ENCODE measurements at places on chromosomes 2 and 18.

GRCh38 chr2:25470806-25471205 lies 129.1 kb upstream of the DNMT3A start:
- DNase-seq, result no peak

- no peak for DNase-seq
Measured at GRCh38 chr2:75798569-75798968, 87.9 kb upstream of the GCFC2 start.

GRCh38 chr2:29447513-29447912 lies 332.3 kb downstream of the CLIP4 start:
- DNase-seq, result no peak

- DNase-seq, result no peak
Measured at GRCh38 chr2:199370150-199370780, 87.5 kb downstream of the SATB2 start.

DNA sequence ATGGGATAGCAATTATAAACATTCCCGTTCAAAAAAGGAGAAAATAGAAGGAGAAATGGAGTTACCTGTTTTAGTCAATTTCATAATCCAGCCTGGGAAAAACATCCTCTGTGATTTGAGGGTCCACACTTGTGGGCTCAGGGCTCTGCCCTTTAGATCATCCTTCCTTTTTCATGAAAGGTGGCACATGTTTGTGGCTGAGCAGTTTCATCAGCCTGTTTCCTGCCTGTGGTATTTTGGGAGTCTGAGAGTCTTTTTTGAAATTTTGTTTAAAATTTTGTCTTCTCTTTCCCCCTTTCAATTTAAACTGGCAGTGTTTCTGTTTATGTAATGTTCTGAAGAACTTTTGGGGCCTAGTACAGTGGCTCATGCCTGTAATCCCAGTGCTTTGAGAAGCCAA lies 84.0 kb downstream of the KIAA1328 start:
- peak; percentile 33 for DNase-seq

GRCh38 chr2:128154225-128154624 lies 63.2 kb downstream of the UGGT1 start:
- DNase-seq, result no peak

- DNase-seq, result no peak
Measured at GRCh38 chr18:48363175-48363574, 46.0 kb downstream of the ZBTB7C start.

DNA sequence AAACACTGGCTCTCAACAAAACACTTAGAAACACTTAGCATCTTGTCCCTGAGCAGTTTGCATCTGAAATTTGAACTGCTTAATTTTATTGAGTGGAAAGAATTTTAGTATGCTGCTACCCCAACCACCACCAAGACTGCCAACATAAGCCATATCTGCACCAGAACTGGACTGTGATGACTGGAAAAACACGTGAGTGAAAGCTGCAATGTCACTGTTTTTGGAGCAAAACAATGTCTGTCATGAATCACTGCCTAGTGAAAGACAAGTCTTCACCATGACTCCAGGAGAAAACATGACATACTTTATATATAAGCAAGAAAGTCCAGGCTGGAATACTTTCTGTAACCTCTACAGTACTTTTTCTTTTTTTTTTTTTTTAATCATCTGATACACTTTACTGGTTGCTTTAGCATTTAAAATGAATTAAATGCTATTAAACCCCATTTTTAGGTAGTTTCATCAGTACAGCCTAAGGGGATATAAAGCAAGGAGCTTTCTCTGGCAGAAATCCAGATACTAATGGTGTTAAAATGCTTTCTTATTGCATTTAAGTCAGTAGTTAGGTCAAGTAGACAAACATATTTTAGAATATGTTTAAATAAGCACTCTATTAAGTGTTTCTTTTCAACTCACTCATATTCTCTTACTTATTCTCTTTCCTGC lies 2129.4 kb upstream of the PIK3C3 start:
- DNase-seq, result no peak

DNA sequence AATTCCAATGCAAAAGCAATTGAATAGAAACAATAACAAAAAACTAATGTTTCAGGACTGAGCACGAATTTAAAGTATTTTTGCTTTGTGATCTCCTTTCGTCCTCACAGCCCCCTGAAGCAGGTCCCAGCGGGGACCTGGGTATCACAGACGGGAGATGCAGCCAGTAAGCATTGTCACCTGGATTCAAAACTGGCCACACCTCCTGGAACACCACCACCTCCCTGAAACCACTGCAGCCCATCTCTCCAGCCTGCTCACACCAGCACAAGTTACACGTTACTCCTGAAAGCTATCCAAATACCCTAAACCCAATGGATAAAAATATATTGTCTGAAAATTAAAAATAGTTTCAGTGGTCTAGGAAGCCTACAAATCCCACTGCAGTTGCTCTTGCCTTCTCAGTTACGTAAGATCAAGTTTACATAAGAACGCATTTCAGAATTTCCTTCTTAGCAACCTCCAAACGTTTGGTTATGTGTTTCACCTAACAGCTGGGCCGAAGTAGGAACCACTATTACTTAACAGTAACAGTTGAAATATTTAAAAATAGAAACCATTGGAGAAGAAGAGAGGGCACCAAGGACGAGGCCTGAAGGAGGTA lies 178.0 kb downstream of the HDAC4 start:
- no peak for DNase-seq

GRCh38 chr2:75324141-75324540 lies 124.8 kb upstream of the TACR1 start:
- no peak for DNase-seq

DNA sequence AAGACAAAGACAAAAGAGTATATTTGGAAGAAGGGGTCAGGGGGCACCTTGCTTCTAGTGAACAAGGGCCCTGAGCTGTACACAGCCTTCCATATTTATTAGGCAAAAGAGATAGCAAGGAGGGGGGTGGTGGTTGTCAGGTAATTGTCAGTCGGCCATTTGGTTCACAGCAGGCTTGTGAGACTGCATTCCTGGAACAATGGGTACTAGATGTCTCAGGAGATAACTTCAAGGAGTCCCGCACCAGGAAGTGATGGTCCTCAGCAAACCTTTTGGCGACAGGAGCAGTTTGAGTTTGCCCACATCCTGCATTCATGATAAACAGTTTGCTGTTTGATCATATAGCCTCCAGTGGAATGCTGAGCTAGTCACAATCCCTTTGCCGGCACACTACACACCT lies 376.4 kb upstream of the RAB12 start:
- no peak for DNase-seq

- DNase-seq, result no peak
Measured at GRCh38 chr2:171667041-171667440, 20.2 kb upstream of the DYNC1I2 start.

DNA sequence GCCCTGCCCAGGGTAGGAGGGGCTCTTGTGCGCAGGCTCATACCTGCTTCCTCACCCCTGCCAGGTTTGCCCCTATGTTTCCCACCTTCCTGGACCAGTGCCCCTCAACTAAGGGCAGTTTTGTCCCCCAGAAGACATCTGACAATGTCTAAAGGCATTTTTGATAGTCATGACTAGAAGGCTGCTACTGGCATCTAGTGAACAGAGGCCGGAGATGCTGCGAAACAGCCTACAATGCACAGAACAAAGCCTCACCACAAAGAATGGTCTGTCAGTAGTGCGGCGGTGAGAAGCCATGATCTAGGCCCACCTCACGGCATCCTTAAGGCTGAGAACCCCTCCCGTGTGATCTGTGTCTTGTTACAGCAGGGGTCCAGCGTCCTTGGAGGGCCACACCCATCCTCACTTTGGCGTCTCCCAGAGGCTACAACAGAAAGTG lies 96.0 kb downstream of the TMEM17 start:
- DNase-seq, result peak; percentile 30

DNA sequence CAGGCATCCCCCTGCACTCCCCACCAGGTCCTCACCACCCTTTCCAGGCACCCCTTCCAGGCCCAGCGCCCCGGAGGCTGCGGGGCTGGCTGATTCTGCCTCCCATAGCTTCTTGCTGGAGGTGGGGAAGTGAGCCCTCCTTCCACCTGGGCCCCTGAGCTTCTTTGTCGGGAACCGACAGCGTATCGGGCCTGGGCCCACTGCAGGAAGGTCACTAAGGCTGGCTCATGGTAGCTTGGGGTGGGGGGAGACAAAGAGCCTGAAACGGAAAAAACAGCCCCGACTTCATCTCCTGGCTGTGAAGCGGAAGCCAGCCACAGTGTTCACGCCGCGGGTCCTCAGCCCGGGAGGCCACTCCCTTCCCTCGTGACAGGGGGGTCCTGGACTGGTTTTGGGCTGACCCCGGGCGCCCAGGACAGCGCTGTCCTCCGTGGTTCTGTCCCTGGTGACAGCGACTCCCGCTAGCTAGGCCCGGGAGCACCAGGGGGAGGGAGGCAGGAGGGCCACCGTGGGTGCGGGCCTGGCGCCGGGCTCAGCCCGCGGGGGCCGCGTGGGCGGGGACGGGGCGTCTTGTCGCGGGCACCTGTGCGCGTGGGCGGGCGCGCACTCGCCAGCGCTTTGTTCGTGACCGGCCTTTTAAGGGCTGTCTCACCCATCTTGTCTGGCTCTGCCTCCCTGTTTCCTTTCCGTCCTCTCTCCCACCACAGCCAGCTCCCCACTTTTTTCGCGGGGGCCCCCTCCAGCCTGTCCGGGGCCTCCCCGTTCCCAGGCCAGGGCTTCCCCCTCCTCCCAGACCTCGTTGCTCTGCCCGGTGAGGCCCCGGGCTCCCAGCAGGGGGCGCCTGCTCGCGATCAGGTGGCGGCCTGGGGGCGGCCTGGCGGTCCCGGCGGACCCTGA lies 64.9 kb downstream of the DNMT3A start:
- DNase-seq, result no peak

DNA sequence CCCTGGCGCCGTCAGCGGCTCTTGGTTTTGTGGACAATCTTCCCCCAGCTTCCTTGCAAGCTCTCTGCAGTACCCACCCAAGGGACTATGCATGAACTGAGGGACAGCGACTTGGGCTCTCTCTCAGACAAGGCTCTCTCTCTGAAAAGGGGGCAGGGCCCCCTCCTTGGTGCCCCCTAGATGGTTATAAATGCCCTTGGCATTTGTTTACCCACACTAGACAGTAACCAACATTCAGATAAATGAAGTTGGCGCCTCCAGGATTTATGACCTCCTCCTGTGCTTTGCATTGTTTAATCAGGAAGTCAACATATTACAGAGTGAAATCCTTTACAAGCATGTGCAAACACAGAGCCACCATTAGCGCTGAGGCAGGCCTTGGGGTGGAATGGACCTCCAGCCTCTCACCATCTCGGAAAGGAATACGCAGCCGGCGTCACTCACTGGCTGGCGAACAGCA lies 547.4 kb upstream of the ID2 start:
- DNase-seq, result no peak

DNA sequence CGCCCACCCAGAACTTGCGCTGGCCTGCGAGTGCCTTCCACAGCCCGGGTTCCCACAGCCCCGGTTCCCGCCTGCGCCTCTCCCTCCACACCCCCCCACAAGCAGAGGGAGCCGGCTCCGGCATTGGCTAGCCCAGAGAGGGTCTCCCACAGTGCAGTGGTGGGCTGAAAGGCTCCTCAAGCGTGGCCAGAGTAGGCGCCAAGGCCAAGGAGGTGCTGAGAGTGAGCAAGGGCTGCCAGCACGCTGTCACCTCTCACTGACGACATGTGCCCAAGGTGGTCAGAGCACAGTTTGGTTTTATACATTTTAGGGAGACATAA lies 15.3 kb upstream of the PXDN start:
- no peak for DNase-seq

- peak; percentile 76 for DNase-seq
Measured at GRCh38 chr2:170680172-170680941, 34.8 kb upstream of the SP5 start.

DNA sequence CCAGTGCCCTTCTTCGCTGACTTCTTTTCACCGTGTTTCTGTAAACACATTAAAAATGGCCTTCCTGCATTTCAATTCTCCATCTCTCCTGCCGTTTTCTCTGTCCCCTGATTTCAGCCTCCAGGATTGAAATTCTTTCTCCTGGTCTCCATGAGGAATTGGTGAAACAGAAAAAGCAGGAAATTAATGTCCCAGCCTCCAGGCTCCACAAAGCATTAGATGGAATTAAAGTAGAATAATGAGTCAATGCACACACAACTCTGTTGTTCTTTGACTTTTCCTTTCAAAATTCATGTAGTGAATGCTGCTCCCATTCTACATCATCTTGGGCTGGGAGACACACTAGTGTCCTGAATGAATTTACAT lies 209.5 kb downstream of the KLHL29 start:
- DNase-seq, result no peak

- DNase-seq, result no peak
Measured at GRCh38 chr2:1661891-1662605, 82.3 kb downstream of the PXDN start.

DNA sequence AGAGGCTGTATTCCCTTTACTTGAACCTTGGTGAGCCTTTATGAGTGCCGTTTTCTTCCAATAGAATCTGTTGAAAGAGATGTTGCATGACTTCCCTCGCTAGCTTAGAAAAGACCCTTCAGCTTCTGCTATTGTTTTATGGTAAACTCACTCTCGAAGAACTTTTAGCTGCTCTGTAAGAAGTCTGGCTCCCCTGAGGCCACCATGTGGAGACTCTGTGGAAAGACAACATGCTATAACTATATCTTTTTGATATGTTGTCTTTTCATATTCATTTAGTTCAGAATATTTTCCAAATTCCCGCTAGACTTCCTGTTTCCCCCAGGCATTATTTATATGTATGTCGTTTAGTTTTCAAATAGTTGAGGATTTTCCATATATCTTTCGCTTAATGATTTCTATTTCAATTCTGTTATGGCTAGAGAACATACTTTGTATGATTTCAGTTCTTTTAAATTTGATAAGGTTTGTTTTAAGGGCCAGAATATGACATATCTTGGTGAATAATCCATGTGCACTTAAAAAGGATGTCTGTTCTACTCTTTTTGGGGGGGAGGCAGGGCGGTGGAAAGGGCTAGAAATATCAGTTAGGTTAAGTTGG lies 64.1 kb downstream of the PTPN4 start:
- DNase-seq, result peak; percentile 40

- DNase-seq, result peak; percentile 69
Measured at GRCh38 chr2:175180701-175181103, 808 bp downstream of the ATP5MC3 start.

- DNase-seq, result no peak
Measured at GRCh38 chr2:74029714-74030397, 45.1 kb downstream of the TET3 start.

DNA sequence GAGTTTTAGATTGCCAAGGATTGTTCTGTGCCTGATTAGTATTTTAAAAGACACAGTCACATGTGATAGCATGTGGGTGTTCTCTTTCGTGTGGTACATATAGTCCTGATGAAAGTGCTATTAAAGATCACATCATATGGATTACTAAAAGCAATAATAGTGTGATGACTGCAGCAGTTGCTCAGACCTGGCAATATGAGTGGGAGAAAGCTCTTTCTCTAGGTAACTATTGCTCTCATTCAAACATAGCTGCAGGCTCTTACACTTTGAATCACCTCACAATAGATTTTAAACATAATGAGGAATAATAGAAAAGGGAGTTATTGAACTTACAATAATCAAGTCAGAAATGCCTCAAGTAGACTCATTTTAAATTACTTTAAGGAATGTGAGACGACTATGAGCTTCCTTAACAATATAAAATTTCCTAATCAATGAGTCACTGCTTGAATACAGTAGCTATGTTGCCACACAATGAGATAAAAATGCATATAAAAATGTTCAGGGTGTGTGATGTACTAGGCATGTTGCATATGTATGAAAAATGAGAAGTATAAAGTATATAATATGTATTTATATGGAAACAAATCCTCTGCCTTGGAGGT lies 452.1 kb downstream of the TMX3 start:
- DNase-seq, result no peak

GRCh38 chr18:38993342-38993741 lies 1427.7 kb upstream of the CELF4 start:
- DNase-seq, result no peak
